ENCODE measurements at places on chromosomes 5 and 9. TPM values are rescaled to one million over a fixed set of nuclear protein-coding genes. Genes with fewer than 3 reads are reported as not detected.

The ADRA1B gene
- total RNA-seq, result not detected

The INSL6 gene
- total RNA-seq, result not detected

The NOXA1 gene
- total RNA-seq, result 0.38 TPM

The STC2 gene
- total RNA-seq, result 503 TPM

The TNFSF8 gene
- total RNA-seq, result not detected

The C5orf34 gene
- 2.5 TPM for total RNA-seq

The GLDC gene
- 4.2 TPM for total RNA-seq

The NSA2 gene
- total RNA-seq, result 76.0 TPM

The VLDLR gene
- total RNA-seq, result 29.8 TPM

The CKS2 gene
- 45.9 TPM for total RNA-seq

The SUSD3 gene
- 0.23 TPM for total RNA-seq

The CTNNA1 gene
- 459 TPM for total RNA-seq

The TSSK1B gene
- 0.12 TPM for total RNA-seq

The RNF180 gene
- total RNA-seq, result 7.4 TPM

The FUT7 gene
- not detected for total RNA-seq

The KIAA1958 gene
- total RNA-seq, result 0.68 TPM

The CDH6 gene
- 11.9 TPM for total RNA-seq

The CDX1 gene
- 0.15 TPM for total RNA-seq

The SLC6A3 gene
- not detected for total RNA-seq

The SOHLH1 gene
- not detected for total RNA-seq

The MELK gene
- total RNA-seq, result 12.3 TPM

The MARCOL gene
- not detected for total RNA-seq

The NOTCH1 gene
- 11.8 TPM for total RNA-seq

The RNF183 gene
- not detected for total RNA-seq

The FBN2 gene
- 0.38 TPM for total RNA-seq

The SPINK1 gene
- total RNA-seq, result 0.68 TPM

The CARTPT gene
- not detected for total RNA-seq

The INVS gene
- 28.2 TPM for total RNA-seq

The IDNK gene
- total RNA-seq, result 3.7 TPM

The BTNL8 gene
- not detected for total RNA-seq

The MOB3B gene
- 0.15 TPM for total RNA-seq

The LCN9 gene
- not detected for total RNA-seq

The STPG3 gene
- not detected for total RNA-seq

The SH3RF2 gene
- total RNA-seq, result 0.59 TPM

The DDX41 gene
- total RNA-seq, result 138 TPM

The SLC36A3 gene
- not detected for total RNA-seq

The HK3 gene
- 0.23 TPM for total RNA-seq

The TSLP gene
- 1.2 TPM for total RNA-seq

The KCNV2 gene
- not detected for total RNA-seq

The SMIM32 gene
- not detected for total RNA-seq

The NUTM2G gene
- not detected for total RNA-seq

The TYRP1 gene
- 0.38 TPM for total RNA-seq

The OR1Q1 gene
- total RNA-seq, result 0.08 TPM
